ENCODE measurements at places on chromosomes 2 and 18.

GRCh38 chr2:183248866-183249567, 124.8 kb downstream of the NUP35 start:
- DNase-seq, result no peak

DNA sequence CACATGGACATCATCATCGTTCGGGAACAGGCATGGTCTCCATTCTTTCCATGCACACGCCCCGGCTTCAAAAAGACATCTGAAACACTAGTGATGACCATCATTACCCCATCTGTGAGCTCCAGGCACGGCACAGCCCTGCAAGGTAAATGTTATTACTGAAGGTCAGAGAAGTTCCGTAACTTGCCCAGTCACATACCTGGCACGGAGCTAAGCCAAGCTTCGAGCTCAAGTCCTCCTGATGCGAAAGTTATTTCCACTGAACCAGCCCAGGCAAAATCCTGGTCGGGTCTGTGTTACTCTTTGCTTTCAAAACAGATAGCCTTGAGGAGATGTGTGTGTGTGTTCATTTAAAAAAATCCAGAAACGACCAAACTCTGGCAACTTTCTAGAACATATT, 22.8 kb downstream of the FHL2 start:
- DNase-seq, result no peak

DNA sequence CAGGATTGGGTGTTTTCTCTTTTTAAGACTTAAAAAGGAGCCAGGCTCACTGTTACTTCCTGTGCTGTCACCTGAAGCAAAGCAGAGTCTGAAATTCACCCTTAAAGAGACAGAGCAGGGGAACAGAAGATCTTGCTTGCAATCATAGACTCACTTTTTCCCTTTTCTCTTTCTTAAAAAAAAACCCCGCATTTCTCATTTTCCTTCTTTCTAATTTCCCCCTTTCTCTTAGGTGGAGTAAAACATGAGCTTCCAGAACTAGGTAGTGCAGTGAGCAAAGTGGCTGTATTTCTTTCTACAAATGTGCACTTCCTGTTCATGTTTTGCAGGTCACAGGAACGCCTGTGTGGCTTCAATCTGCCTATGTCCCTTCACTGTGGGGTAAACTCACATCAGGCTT, 381.2 kb downstream of the LPIN1 start:
- DNase-seq, result no peak

DNA sequence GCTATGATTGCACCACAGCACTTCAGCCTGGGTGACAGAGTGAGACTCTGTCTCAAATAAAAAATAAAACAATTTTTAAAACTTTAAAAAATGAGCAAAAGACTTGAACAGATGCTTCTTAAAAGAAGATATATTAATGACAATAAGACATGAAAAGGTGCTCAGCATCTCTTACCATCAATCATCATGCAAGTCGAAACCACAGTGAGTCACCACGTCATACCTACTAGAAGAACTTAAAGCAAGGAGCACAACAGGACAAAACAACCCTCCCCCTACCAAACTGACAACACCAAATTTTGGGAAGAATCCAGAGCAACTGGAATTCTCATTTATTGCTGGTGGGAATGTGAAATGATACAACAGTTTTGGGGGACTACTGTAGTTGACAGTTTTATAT, 251.6 kb downstream of the BCL2 start:
- no peak for DNase-seq

GRCh38 chr2:85180322-85181133, 47.3 kb downstream of the TCF7L1 start:
- no peak for DNase-seq
